Liver (tissue), 10 donors: ENCODE measurements at places on chromosomes 16 and 17.
A peak's percentile ranks its signal among the peaks of the same experiment; 100 is the strongest.

DNA sequence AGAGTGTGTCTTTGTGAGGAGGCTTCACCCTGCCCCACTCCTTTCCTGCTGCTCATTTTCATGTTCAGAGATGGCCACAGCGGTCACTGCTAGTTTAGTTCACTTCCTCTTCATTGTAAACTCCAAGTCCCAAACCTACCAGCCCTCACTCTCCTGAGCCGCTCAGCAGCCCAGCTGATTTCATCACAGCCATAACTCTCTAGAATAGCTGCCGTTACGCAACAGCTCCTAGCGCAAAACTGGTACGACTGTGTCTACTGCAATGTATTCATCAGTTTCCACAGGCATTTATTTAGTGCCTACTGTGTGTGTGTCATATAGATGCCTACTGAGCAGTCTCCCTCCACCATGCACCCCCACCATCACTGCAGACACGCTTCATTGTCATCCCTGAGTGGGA lies 233.5 kb upstream of the RPL38 start:
- DNase-seq = no peak

DNA sequence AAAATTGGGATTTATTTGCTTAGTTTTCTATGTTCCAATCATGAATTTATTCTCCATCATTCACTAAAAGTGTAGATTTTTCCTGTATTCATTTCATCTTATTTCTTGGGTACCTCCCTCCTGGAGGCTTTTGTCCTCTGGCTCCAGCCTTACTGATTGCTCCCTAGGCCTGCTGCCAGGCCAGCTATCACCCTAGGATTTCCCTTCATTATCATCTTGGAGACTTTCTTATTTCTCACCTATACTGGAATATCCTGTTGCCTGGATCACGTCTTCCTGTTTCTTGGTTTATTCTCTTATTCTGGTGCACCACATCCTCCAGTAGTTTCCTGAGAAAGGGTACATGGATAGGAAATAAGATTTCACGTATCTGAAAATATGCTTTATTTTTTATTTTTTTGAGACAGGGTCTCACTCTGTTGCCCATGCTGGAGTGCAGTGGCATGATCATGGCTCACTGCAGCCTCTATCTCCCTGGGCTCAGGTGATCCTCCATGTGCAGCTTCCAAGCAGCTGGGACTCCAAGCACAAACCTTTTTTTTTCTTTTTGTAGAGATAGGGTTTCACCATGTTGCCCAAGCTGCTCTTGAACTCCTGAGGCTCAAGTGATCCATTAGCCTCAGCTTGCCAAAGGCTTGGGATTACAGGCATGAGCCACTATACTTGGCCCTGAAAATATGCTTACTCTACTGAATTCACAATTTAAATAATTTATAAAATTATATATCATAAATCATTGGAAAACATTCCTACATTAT lies 13.3 kb upstream of the KPNB1 start:
- no peak for DNase-seq

- DNase-seq = no peak
Observed at GRCh38 chr17:75799402-75799801, 14.8 kb downstream of the UNK start.

DNA sequence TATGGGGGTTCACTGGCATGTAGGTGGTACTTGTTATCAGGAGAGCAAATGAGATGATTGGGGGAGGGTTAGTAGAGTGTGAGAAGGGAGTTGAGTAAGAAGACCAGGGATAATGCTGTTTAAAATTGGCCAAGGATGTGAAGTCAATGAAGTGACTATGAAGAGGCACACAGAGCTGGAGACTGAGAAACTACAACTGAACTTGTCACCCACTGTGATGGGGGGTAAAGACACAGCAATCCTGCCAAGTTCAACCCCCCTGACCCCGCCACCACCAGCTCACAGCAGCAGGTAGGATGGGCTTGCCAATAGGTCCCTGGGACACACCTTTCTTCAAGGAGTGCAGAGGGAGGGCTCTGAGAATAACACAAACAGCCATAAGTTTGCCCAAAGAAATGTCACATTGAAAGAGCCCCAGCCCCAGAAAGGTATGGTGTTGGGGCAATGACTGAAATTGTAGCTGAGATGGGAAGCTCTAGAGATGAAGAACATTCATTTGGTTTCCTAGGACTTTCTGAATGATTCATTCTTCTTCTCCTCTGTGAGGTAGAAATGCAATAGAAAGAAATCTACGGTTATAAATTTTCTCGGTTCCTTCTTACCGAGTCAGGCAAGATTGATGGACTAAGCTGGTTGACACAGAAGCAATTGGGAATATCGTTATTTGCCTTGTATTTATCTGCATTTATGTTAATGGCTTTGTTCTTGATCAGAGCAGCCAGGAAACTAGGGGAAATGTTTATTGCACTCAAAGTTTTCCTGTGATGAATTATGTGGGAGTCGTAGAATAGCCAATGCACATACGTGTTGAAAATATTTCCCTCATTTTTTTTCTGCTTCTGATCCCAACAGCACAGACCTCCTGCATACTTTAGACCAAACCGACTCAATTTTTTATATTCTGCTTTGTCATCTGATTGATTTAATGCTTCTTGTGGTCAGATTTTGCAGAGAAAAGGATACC lies 595.2 kb upstream of the CDH11 start:
- no peak for DNase-seq

DNA sequence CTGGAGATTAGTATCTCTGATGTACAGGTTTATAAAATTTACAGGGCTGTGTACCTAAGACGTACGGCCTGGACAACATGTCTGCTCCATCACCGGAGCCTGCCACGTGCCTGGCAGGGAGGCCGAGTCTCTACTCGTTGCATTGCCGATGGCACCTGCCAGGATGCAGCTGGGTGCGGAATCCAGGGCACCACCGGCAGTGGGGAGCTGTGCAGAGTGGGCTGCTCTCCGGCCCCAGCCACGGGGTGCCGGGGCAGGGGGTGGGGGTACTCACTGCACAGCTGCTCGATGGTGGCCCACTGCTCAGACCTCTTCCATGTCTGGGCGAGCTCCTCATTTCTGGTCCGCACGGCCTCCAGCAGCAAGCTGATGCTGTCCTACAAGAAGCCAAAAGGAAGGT lies 13.1 kb upstream of the FAAP100 start:
- DNase-seq = no peak

DNA sequence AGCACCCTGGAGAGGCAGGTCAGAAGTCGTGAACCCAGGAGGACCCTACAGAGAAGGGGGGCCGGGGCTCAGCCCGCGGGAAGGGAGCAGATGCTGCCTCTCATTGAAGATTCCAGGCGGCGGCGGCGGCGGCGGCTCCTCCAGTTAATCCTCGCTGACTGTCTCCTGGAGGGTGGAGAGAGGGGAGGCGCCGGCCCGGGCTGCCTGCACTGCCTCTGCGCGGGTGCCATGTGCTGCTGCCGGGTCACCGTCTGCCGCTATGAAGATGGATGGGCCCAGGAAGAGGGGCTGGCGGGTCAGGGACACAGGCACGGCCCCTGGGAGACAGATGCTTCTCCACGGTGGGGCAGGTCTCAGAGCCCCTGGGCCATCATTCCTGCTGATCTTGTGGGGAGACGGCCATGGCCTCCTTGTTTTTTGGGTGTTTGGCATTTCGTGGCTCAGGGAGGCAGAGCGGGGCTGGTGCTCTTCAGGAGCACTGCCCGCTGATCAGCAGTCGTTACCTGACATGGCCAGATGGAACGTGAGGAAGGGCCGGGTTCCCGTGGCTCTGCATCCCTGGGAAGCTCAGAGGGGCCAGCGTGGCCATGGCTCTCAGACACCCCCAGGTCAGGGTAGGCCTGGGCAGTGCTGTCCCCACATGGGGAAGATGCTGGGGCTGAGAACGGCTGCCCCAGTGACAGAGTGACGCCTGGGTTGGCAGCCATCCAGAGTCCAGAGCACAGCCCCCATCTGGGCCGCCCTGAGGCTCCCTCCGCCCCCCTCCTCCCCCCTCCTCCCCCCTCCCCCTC lies 36.1 kb downstream of the GINS2 start:
- peak; percentile 53 for DNase-seq

DNA sequence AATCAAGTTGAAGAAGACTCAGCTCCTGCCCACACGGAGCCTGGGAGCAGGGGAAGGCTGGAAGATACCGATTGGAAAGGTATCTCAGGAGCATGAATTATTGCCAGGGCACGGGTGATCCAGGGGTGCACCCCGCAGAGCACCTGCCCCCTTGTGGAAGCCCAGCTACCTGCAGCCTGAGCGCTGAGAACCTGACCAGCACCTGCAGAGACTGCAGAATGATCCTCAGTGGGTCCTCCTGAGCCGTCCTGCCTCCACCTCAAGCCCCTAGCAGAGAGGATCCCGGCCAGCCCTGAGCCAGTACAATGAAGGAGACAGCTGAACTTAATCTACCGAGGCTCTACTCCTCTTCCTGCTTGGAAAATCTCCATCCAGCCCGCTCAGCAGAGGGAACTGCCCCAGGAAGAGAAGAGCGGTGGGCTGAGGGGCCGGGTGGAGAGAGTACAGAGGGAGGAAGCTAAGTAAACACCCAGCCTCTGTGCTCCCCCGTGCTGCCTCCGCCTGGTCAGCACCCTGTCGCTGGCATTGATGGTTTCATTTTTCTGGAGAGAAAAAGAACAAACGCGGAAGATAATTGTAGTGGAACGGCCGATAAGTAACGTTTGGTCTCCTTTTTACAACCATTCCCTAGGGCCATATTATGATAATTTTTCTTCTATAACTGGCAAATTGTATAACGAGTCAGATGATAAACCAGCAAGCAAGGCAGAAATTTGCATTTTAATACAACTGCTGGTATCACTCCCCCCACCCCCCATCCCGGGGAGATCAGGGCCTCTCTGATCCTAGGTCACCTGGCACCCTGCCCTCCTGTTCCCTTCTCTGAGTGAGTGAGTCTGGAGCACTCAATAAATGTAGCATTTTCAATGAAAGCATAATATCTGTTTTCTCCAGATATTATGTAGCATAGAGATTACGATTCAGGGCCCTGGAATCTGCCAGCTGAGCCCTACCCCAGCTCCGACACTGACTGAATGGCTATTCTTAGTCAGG lies 204.5 kb upstream of the RPL38 start:
- peak; percentile 65 for DNase-seq

DNA sequence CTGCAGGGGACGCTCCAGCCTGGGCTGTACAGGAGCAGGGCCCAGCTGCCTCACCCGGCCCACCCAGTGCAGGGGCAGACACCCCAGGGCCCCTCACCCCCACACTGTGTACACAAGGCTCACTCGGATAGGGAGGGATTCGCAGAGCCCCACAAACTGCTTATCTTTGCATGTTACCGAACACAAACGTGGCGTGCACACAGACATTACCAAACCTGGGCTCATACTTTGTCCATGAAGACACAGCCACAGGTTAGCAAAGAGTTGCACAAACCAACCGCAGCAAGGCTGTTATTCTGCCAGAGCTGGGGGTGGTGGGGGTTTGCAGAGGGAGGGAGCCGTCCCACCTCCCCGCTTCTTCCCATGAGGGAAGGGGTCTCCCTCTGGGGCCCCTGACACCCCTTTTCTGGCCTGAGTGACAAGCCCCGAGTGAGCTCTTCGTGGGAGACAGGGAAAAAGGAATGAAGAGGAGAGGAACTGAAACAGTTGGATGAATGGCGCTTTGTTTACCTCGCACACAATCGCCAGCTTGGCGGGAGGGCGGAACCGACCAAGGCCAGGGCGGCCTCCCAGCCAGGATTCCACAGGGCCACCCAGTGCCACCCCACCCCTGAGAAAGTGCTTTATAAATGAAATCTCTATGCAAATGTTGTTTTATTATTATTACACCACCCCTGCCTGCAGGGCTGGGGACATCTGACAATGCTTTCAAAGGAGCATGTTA lies 434 bp upstream of the CPSF4L start:
- DNase-seq = no peak

DNA sequence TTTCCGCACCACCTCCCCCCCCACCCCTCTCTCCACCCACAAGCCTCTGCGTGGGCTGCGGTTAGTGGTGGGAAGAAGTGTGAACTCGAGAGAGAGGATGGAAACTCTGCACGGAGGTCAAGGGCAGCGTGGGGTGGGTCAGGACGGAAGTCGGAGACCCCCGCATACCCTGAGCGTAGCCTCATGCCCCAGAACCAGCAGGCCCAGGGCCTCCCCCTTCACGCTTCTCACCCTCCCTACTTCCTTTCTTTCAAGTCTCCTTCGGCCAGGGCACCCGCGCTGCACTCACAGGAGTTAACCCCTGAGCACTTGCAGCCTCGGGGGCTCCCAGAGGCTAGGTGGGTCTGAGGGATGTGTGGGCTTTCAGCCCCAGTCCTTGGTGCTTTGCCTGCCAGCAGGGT lies 9.2 kb downstream of the TBKBP1 start:
- DNase-seq = no peak

GRCh38 chr17:42210046-42210445 lies 15.8 kb upstream of the GHDC start:
- no peak for DNase-seq

GRCh38 chr16:87954826-87955225 lies 3.6 kb downstream of the BANP start:
- DNase-seq = no peak

- peak; percentile 92 for DNase-seq
Observed at GRCh38 chr16:31472709-31473203, 804 bp downstream of the TGFB1I1 start.

GRCh38 chr17:1126801-1127550 lies 52.8 kb downstream of the ABR start:
- DNase-seq = no peak

DNA sequence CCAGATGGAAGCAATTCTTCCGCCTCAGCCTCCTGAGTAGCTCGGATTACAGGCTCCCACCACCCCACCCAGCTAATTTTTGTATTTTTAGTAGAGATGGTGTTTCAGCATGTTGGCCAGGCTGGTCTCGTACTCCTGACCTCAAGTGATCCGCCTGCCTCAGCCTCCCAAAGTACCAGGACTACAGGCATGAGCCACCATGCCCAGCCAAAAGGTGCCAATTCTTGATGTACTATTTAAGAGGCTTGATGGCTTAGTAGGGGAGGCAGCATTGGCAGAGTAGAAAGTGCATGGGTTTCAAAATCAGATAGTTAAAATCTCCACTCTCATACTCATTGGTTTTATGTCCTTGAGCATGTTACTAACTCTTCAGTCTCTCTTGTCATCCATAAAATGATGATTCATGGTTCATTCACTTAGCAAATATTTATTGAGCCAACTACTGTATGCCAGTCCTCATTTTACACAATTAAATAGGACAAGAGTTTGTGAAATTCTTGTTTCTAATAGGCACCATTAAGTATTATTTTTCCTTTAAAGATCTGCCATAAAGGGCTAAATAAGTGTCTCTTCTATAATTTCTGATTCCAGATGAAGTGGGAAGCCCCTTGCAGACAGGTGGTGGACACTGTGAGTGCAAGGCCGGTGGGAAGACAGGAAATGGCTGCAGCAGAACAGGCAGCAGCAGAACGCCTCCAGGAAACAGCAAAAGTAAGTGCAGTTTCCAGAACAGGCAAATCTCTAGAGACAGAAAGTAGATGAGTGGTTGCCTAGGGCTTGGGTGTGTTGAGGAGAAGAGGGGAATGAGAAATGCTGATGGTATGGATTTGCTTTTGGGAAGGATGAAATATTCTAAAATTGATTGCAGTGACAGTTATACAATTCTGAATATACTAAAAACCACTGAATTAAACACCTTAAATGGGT lies 8.2 kb upstream of the RPL27 start:
- no peak for DNase-seq

- no peak for DNase-seq
Observed at GRCh38 chr17:66115246-66115645, 76.7 kb downstream of the CEP112 start.

- no peak for DNase-seq
Observed at GRCh38 chr17:50169881-50170459, 4.2 kb downstream of the SGCA start.
